ENCODE measurements at places on chromosomes 5 and 9.

DNA sequence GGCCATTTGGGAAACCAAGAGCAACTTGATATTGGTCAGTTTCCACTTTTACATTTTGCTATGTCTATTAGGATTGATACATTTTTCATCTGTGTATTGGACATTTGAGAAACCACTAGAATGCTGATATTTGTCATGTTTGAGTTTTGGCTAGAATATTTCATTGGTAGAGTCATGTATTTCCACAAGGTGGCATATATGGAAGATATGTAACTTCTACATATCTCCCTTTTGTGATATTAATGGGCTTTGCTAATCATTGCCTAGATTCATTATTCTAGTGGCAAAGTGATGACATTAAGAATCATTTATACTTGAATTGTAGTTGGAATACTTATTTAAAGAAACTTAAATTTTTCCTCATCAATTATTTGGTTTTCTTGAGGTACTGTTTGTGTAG, 692.9 kb upstream of the EDIL3 start:
- no peak for DNase-seq

DNA sequence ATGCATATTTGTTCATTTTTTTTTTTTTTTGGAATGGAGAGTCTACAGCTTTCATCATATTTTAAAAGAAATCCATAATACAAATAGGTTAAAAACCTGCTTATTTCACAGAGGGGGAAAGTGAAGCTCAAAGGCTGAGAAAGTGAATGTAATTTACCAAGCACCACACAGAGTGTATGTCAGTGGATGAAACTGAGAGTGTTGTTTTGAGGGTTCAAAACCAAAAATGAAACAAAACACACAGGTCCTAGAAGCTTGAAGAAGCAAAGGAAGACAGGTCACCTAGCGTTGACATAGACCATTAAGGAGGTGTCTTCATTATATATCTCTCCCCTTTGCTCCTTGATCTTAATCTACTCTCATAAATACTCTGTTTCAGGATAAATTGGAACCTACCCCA, 7.5 kb downstream of the NMUR2 start:
- no peak for DNase-seq

- no peak for DNase-seq
Measured at GRCh38 chr5:143156086-143156485, 247.4 kb downstream of the NR3C1 start.

DNA sequence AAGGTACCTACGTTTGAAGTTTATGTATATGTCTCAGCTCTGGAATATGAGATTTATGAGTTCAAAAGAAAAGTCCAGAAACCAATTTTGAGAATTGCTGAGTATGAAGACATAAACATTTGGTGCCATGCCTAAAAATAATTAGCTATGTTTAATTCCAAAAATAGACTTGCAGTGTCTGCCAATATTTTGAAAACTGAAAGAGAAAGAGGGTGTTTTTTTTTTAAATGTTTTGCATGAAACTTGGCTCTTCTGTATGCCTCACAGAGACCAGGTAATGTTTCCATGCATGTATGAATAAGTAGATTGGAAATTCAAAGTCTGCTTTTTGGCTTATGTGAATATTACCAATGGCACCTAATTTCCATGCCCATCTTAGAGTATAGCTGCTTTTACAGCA, 634.4 kb upstream of the C9orf72 start:
- DNase-seq, result no peak

- DNase-seq, result no peak
Measured at GRCh38 chr9:115225459-115226116, 107.6 kb upstream of the TNC start.

DNA sequence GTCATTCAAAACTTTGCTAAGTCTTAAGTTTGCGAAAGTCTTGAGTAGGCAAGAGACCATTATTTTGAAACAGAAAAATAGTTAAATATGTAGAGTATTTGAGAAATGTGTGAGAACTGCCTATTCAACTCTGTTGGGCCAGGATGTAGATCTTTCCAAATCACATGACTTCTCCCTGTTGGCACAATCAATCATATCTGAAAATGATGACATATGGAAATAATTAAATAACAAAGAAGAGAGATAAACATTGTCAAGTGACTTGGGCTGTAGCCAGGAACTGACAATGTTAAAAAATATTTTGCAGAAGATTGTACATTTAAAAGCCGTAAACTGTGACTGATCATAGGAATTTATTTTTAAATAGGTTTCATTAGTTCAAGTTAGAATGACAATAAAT, 104.6 kb upstream of the IL6ST start:
- no peak for DNase-seq

DNA sequence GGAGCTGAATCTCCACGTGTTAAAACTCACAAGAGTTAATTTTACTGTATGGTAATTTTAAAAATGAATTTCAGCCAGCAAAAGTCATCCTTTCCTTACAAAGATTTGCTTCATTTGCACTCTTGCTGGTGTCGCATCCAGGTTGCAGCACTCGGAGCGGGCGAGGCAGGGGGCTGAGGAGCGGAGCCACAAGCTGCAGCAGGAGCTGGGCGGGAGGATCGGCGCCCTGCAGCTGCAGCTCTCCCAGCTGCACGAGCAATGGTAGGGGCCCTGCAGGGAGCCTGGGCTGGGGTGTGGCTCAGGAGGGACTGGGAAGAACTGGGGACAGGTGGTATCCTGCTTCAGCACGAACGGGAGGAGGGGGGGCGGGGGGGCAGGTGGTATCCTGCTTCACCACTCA, 27.1 kb downstream of the HNRNPH1 start:
- no peak for DNase-seq

DNA sequence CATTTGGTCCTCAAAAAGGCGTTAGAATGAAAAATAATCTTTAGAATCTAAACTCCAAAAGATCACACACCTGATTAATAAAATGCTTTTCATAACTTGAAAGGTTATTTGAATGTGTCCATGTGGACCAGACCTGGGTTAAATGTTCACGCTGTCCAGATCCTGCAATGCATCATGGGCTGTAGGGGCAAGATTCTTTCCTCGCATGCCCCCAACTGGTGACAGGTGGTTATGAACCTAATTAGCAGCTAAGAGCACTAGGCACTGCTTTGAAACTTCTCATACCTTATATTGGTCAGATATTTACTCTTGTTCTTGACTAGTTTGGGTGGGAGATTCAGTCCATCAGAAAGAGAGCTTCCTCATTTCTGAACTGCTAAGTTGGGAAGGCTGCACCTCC, 19.3 kb upstream of the PIP5K1B start:
- DNase-seq, result no peak

DNA sequence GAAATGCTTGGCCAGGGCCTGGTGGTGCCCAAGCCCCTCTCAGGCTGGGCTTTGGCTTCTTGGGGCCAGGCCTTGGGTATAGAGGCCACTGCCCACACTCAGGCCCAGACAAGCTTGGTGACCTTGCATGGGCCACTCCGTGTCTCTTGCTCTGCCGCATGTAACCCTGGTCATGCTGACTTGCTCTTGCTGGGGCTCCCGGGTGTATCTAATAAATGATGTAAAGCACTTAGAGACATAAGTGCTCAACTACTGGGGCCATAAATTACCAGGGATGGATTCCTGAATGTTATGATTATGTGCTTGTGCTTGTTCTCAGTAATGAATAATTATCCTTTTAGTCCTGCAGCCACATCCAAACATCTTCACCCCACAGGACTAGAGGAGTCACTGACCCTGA, 54.0 kb downstream of the C5orf15 start:
- no peak for DNase-seq

- peak; percentile 73 for DNase-seq
Measured at GRCh38 chr5:14581106-14581890, at the start of gene OTULINL. OTULINL (plus strand) TSS chr5:14581792; CDS start chr5:14581895, 103 bp downstream.

- DNase-seq, result no peak
Measured at GRCh38 chr9:25557645-25558300, 120.5 kb downstream of the TUSC1 start.

DNA sequence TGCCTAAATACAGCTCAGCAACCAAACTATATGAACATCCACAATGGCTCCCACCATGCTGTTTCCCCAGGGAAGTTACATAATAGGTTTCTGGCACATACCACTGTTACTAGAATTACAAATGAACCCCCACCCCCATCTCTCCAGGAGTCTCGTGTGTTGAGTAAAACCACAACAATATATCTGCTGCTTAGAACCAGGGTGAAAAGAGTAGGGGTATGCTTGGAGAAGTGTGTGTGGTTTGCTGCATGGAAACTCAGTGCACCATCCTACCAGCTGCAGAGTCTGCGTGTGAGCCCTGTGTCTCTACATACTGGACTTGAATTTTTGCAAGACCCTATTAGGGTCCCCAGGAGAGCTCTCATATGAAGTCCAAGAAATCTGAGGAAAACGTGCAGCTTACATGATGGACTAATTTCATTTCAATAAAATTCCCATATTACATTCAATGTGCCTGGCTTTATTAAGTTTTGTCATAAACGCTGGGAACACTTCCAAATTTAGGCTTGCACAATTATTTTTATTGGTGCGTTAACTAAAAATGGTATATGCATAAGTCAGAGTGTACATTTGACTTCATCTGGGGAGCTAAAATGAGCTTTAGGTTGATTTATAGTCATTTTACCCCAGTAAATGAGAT, 104.5 kb upstream of the NFIB start:
- no peak for DNase-seq

DNA sequence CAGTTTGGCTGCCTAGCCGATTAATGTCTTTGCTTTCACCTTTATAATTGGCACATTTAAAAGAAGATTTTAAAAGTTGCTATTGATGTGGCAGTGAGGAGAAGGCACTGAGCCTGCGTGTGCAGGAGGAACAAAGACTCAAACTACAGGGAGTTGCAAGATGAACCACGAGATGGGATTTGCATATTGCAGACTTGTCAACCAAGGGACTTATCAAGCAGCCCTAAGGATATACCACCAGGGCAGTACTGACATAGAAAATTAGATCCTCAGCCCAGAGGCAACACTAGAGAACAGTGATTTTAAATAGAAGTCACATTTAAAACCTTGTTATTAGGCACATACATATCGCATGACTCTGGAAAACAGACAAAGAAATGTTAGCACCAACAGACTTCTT, 342.6 kb downstream of the GLIS3 start:
- DNase-seq, result no peak

- no peak for DNase-seq
Measured at GRCh38 chr9:120876842-120877240, at the start of gene PHF19. PHF19 (minus strand) TSS chr9:120877188; CDS start chr9:120874741, 2,447 bp downstream.

DNA sequence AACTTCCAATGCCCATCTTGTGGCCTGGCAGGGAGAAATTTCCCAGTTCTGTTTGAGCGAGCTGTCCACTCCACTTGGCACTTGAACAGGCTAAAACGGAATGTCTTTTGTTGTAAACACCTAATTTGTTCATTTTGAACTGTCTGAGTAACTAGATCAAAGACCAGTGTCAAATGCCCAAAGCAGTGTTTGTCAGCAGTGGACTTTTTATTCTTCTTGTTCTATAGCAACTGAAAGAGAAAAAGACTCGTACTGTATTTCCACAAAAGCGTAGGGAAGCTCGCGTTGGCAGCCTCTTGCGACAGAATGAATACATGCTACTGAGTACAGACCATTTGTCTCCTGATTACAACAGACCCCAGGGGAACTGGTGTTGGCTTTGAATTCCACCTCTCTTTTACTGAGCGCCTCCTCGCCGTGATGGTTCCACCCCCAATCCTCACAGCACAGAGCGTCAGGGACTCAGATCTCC, 601.8 kb upstream of the ZNF608 start:
- DNase-seq, result no peak

GRCh38 chr9:85136987-85137386, 467.5 kb downstream of the NTRK2 start:
- no peak for DNase-seq

GRCh38 chr5:155885199-155885598, 441.8 kb upstream of the SGCD start:
- no peak for DNase-seq
